T-cell (primary cell): ENCODE measurements at places on chromosomes 2 and 18.
A peak's percentile ranks its signal among the peaks of the same experiment; 100 is the strongest.

DNA sequence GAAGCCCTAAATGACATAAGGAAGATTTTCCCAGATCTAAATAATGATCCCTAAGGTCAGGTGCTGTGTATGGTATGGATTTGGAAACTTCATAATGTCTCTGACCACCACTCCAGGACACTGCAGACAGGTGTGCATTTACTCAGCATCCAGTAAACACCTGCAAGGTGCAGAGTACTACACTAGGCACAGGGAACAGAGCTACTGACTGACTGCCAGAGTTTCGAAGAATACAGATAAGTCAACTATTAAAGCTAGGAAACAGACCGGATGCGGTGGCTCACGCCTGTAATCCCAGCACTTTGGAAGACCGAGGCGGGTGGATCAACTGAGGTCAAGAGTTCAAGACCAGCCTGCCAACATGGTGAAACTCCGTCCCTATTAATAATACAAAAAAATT is 65.0 kb downstream of the ATP8B1 start:
- DNase-seq = no peak

DNA sequence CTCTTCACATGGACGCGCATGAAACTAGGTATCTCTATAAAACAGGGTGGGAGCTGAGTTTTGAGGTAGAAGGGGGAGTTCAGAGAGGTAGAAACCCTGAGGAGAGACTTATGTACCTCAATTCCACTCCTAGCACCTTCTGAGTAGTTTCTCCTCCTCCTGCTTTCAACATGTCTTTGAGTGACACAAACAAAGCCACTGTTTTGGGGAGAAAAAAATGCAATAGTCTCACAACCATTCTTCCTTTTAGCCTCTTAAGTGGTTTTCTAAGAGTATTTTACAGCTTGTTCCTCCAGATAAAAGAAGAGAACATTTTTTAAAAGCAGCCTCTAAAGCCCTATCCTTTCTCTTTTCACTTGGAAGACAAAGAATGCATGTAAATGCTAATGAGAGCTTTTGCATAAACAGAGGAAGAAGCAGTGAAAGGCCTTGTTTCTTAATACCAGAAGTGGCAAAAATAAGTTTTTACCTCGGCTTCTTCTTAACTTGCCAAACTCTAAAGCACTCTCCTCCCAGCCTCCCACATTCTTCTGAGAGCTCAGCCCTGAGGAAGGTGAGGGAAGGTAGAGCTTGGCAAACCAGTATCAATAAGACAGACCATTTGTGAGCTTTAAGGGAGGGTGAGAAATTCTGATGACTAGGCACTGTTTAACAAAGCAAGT is 1304.4 kb upstream of the ACVR2A start:
- DNase-seq = no peak

GRCh38 chr2:66236816-66237802 is 197.8 kb upstream of the MEIS1 start:
- no peak for DNase-seq

- no peak for DNase-seq
These were observed 128.6 kb downstream of the ZNF532 start for GRCh38 chr18:58993260-58993659.

- no peak for DNase-seq
These were observed 292.0 kb downstream of the ZNF804A start for GRCh38 chr2:184890311-184890710.

DNA sequence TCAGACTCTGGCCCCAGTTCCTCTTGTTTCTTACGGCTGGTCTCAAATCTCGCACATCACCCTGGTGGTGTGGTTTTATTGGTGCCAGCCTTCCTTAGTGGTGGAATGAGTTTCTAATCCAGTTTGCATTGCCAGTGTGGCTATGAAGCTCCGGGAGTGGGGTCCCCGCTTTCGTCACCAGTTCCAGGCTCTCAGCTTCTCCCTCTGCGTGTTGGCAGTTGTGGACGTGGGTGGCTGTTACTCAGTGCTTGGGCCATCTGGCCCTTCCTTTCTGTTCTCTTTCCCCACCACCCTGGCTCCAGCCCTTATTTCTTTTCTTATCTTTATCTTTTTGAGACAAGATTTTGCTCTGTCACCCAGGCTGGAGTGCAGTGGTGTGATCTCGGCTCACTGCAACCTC is 30.1 kb downstream of the EFR3B start:
- no peak for DNase-seq

DNA sequence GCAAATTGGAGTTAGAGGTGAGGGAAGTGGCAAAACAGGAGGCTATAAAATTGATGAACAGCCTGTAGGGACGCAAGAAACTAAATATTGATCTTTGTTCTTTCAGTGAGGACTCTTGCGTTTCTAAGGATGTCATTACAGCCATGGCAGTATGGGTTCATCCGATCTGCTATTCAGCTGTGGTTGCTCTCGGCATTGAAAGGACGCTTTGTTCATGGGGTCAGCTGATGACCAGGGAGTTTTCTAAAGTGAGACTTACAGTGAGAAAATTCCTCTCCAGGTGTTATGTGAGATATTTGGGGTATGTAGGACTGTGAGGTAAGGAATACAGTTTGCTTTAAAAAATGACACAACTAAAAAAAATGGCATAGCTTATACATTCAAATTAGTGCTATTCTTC is 52.7 kb upstream of the PELI1 start:
- DNase-seq = no peak

DNA sequence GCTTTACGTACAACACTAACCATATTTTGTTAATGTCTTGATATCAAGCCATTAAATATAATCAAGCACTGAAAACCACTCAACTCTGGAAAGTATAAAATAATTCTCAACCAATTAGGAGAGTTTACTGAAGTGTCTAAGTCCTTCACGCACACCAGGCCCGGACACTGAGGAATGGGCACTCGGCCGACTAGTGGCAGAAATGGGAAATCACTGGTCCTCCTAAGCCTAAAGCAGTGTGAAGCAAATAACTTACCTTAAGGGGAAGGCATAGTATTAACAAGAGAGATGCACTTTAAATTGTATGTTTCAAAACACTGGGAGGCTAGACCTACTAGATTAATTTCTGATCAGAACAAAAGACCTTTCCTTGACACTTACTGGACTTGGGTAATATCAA is 45.7 kb downstream of the FAM210A start:
- DNase-seq = no peak

DNA sequence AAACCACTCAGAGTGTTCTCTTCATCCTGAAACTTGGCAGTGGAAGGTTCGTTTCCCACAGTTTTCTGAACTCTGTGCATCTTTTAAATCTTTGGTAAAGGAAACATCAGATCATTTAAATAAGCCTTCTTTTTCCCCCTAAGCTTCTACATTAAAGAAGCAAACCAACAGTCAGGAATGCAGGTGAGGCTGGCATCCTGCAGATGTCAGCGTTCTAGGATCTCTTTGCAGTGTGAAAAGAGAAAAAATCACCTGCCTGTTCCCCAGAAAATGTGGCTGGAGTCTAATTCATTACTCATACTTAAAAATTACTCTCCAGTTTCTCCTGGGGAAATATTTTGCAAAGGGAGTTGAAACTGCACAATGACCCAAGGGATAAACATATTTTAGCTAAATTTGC is 64.5 kb upstream of the ZCCHC2 start:
- no peak for DNase-seq

DNA sequence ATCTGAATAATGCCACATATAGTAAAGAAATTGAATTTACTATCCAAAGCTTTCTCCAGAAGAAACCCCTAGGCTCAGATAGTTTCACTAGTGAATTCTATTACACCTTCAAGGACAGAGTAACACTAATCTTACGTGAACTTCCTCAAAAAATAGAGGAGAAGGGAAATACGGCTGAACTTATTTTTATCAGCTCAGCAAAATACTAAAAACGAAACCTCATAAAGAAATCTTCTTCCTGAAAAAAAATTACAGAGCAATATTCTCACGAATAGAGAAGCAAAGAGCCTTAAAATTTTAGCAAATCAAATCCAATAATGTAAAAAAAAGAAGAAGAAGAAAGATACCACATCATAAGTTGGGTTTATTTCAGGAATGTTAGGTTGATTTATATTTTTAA is 14.7 kb downstream of the CAPN13 start:
- DNase-seq = no peak

GRCh38 chr18:62964432-62964831 is 249.1 kb downstream of the PHLPP1 start:
- no peak for DNase-seq

DNA sequence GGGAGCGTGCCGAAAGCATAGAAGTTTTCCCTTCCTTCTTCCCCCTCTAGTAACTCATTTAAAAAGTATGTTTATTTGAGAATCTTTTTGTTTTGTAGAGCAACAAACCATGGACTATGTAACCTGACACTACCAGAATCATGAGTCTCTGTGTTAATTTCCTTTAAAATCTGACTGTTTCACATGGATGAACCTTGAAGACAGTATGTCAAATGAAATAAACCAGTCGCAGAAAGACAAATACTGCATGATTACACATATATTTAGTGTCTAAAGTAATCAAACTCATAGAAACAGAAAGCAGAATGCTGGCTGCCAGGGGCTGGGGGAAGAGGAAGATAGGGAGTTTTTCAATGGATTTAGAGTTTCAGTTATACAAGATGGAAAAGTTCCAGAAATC is 32.3 kb downstream of the PTPN2 start:
- no peak for DNase-seq

GRCh38 chr2:72330652-72331051 is 183.0 kb upstream of the CYP26B1 start:
- DNase-seq = no peak

DNA sequence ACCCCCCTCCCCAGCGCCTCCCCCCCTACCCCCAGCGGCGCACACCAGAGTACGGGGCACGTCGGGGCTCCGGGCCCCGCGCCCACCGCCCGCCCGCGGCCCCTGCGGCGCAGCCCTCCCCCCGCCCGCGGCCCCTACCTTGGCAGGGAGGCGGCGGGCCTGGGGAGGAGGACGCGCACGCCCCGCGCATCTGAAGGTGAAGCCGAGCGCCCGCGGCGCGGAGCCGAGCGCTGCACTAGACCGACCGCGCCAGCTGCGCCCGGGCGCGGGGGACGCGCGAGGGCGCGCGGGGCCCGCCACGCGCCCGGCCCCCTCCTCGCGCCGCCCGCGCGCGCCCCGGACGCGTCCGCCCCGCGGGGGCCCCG is at the start of gene ZNF516:
Gene ZNF516, minus strand, starts transcription at position 237 of the 365 bp plus-strand sequence. CDS start 52,188 bp downstream, outside the sequence.
- DNase-seq = peak; percentile 31

- DNase-seq = no peak
These were observed 108.4 kb downstream of the COL6A3 start for GRCh38 chr2:237305579-237305978.

GRCh38 chr2:127128445-127128904 is 21.5 kb upstream of the BIN1 start:
- DNase-seq = no peak

- DNase-seq = no peak
These were observed 587.5 kb downstream of the XIRP2 start for GRCh38 chr2:167475791-167476190.

DNA sequence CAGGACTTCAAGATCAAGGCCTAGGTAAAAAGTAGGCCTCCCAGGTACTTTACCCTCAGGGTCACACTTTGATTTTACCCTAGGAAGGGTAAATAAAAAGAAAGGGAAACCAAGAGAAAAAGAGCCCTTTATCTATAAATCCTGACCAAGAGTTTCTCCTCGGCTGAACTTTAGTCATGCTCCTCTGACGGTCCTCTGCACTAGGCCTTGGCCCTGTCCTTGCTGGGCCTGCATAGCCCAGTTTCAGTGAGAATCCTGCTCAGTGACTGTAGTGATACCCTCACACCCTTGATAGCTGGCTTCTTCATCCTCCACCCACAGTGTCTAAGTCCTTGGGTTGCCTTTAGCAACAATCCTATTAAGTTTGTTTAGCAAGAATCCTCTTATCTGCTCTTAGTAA is 20.5 kb upstream of the ITSN2 start:
- no peak for DNase-seq

- no peak for DNase-seq
These were observed 570.3 kb downstream of the FBXO15 start for GRCh38 chr18:73577365-73577764.

DNA sequence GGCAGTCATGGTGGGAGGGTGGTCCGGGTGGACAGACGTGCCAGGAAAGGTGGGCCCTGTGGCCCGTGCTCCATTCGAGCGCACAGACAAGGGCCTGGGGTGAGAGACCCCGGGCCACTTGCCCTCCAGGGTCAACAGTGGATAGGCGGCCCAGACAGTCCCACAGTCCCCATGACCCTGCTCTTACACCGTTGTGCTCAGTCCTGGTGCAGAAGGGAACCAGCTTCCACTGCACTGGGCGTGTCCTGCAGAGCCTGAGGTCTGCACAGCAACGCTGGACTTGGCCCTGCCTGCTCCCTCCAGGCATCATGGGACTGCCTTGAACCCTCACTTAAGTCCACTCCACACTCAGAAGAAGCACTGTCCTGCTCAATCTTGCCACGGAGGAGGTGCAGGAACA is 52.0 kb downstream of the PXDN start:
- DNase-seq = no peak

GRCh38 chr2:173264603-173265366 is 89.9 kb upstream of the CDCA7 start:
- DNase-seq = no peak

DNA sequence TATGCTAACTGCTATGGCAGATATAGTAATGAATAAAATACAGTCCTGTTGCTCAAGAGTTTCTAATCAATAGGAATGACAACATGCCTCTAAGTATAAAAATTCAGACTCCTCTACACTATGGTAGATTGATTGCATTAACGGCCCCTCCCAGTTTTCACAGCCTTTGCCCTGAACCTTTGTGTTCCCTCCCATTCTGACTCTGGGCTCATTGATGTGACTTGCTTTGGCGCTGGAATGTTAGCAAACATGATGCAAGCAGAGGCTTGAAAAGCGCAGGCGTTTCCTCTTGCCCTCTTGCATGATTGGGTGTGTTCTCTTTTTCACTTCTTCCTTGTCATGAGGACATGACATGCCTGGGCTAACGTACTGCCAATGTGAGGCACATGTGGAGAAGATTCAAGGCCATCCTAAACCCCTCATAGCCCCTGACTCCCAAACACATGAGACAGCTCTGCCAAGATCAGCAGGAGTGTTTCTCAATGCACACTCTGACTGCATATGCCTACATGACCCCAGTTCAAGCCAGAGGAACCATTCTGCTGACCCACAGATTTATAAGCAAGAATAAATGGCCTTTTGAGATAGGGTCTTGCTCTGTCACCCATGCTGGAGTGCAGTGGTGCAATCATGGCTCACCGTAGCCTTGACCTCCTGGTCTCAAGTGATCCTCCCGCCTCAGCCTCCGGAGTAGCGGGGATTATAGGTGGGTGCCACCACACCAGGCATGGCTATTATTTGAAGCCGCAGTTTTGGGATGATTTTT is 49.7 kb upstream of the CD28 start:
- DNase-seq = no peak

GRCh38 chr2:112864072-112864471 is 27.5 kb upstream of the IL1B start:
- no peak for DNase-seq

DNA sequence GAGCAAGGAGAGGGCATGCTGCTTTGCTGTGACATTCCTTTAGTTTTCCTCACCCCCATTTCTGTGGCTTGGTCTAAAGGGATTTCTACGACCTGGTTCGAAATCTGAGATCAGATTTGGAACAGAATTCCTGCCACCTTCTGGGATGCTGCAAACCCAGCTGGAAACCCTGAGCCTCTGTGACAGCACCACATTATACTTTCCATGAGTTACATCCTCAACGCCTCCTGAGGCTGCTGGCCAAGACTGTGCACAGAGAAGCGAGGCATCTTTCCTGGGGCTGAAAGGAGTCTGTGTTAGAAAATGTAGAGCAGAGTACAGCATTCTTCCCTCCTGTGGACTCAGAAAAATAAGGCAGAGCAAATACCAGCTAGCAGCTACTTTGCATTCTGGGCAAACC is 138.1 kb upstream of the CHAC2 start:
- DNase-seq = no peak
